ENCODE measurements at places on chromosomes 4 and X.

DNA sequence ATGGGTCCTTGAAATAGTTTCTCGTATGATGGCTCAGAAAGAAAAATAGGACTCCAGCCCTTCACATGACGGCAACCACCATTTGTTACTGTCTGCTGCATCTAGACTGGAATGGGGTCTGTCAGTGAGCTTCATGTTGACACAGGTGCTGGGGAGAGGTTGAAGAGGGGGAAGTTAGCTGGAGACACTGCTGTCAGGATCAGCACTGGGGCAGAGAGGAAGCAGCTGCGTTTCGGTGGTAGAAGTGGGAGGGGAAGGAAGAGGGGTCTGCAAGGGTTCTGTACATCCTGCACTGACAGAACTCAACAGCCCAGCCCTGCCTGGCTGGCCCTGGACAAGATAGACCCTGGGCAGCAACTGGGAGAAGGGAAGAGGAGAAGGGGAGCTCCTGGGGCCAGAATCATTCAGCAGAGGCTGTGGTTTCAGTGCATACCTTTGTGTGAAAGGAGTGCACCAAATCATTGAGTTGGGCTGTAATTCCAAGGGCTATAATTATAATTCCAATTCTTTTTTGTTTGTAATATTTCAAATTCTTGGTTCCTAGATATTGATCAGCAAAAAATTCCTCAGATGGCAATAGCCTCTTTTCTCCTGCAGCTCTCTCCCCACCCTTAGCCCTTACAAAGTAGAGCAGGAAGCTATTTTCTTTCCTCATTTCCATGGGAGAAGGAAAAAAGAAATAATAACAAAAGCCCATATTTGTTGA lies 119.4 kb upstream of the C1GALT1C1 start:
- DNase-seq = no peak

DNA sequence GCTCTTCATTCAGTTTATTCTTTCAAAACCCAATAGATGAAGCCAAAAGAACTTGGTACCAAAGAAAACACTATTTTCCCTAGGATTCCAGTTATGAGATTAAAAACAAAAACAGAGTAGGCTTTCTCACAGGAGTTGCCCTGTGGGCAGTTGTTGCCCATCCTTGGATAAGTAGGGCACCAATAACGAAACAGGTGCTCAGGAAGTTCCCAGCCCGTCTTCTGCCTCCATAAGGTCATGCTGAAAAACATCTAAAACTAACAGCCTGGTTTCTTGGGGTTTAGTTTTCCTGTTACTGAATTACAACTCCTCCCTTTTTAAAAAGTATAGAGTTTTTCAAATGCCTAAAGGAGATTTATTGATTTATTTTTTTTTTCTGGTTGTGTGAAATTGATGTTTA lies 14.7 kb downstream of the TSPAN5 start:
- DNase-seq = no peak

GRCh38 chr4:111778543-111778942 lies 366.7 kb upstream of the FAM241A start:
- DNase-seq = no peak

- no peak for DNase-seq
Observed at GRCh38 chr4:136320465-136320813, 1211.9 kb downstream of the PCDH18 start.

GRCh38 chr4:114601304-114602052 lies 2.9 kb downstream of the UGT8 start:
- DNase-seq = no peak

- DNase-seq = no peak
Observed at GRCh38 chr4:16133406-16133805, 49.6 kb upstream of the PROM1 start.

DNA sequence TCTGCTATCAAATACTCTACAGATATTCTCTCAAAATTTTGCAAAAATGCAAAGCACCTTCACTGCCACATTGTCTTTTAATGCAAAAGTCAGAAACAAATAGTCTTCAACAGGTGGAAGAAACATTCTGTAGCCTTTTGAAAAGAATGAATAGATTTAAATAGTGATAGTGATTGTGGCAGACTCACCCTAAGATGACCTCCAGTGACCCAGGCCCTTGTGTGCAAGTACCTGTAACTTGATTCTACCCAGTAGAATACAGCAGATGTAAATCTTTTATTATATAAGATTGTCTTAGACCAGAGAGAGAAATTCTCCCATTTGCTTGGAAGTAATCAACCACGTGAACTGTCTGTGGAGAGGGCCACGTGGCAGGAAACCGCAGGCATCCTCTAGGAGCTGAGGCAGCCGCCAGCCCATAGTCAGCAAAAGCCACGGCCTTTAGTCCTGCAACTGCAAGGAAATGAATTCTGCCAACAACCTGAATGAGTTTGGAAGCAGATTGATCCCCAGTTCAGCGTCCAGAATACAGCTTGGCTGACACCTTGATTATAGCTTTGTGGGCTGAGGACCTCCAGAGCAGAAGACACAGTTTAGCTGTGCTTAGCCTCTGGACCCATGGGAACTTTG lies 272.5 kb downstream of the ARHGAP10 start:
- no peak for DNase-seq

DNA sequence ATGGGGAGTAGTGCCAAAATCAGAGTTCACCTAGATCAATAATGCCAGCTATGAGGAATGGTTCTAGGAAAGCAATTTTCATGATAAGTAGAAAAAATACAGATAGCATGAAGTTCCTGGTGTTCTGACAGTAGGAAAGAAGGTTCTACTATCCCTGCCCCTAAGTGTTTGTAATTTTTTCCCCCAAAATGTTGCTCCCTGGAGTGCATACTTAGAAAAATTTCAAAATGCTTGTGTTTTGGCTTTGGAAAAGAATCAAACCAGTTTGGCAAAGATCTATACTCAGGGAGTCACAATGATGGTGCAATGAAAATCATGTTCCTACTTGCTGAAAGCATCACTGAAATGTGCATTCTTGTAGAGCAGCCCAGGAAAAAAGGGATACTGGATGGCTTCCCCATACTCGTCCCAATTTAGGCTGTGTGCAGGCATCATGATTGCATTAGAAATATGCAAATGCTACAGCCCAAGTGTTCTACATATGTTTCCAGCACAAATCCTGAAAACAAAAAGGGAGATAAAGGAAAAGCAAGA lies 74.7 kb downstream of the LPAR4 start:
- DNase-seq = no peak

GRCh38 chr4:182144626-182145333 lies 98.4 kb upstream of the TENM3 start:
- no peak for DNase-seq

DNA sequence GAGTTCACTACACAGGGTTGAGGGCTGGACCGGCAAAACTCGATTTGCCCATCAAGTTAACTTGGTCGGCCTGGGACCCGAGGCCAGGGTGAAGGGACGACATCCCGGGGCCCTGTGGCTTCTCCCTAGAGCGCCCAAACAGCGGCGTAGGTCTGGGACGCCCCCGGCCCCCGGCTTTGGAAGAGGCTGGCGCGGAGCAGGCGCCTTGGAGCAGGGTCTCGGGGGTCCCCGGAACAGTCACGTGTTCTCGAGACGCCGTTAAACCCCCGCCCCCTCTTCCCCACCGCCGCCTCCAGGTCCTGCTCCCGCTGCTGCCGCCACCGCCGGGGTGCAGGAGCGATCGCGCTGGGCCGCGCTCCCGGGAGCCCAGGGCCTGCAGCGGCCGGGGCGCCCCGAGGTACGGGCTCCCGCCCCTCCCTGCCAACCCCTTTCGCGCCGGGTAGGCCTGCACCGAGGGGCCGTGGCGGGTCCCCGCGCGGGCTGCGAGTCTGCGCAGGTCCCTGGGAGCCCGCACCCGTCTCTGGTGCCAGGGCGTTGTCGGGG lies at the start of gene NPY5R:
Gene NPY5R (plus strand): TSS at position 289 of the 543 bp plus-strand sequence. CDS start 6,382 bp downstream, outside the sequence.
- DNase-seq = no peak

DNA sequence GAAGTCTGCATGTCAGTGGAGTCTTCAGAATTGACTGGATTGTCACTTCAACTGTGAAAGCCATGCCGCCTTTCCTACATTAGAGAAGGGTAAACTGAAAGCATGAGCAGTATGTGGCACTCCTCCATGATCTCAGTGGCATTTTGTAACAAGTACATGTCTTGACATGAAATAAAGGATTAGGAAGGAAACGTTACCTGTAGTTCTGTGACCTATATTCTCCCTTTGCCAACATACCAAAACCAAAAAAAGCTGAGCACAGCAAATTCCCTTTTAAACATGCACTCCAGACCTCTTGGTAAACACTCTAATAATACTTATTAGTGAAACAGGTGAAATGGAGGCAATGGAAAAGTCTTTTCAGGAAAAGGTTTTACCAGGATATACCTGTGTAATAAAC lies 344.2 kb downstream of the GRIA2 start:
- no peak for DNase-seq

DNA sequence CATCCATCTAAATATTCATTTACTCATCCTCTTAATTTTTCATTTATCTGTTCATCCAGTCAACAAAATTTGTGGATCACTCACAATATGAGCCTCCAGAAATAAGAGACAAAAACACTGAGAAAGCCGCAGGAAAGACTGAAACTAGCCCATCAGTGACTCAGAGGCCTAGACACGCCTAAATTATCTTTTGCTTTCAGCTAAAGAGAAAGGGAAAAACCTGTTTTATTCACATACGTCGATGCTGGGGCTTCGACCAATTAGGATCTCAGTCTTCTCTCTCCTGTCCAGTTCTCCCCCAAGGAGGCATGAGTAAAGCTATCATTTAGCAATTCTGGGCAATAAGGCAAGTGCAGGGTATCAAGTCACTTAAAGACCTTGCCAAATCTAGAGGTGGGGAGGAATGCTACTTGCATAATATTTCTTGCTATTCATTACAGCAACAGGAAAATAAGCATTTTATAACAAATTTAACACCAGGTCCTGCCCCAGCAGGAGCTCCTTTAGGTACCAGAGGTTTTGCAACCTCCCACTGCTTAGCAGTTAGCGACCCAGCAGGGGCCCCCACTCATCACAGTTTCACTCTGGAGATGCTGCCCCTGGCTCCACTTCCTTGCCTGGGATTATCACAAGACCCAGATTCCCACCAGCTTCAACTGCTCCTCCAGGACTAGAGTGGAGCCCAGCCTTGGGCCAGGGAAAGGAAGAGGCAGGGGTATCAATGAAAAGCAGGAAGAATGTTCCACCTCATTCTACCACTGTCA lies 30.1 kb upstream of the TMEM154 start:
- DNase-seq = no peak

- DNase-seq = no peak
Observed at GRCh38 chr4:97593248-97593647, 550.0 kb downstream of the STPG2 start.

DNA sequence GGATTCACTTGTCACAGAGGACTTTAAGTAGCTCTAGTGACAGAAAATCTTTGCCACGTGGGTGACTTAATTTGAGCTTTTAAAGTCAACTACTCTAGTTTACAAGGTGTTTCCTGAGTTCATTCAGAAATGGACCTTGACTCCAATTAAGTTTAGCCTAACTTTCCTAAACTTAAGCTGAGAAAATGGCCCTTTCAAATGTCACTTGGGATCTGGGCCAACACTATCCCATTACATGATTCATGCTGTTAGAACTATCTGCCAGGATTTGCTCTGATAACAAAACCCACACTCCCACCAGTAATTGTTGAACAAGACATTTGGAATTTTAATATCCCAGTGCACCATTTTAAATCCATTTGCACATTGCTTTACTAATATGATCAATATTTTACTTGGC lies 40.8 kb downstream of the C4orf46 start:
- no peak for DNase-seq

DNA sequence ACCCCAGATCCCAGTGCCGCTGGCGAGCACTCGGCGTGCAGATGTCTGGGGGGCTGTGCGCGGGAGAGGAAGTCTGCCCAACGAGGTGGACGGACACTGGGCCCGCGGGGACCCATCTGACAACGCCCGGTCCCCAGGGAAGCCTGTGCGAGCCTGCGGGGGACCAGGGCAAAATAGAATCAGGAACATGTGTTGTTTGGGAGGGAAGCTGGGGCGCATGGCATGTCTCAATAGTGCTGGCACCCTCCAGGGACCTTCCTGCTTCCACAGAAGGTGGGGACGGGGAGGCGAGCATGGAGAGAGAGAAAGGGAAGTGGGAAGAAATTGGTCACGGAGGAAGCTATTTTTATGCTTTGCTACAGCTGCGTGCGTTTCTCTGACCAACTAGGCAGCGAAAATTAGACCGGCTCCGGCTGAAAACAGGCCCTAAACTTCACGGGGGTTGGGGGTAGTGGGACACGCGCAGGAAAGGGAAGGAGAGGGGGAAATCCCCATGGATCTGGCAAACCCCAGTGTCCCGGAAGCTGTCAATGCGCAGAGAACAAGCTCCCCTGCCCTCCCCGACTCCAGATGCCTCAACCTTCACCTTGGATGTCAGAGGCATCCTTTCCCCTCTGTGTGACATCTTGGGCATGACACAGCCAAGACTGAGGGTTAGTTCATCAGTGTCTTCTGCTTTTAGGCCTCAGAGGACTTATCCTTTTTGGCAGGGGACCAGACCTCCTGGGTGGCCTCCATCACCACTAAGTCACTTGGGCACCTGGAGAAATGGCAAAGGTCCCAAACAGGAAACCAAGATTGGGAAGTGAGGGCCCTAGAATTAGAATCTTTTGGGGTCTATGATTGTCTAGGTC lies 169.8 kb upstream of the BCOR start:
- no peak for DNase-seq

- peak; percentile 78 for DNase-seq
Observed at GRCh38 chrX:47193475-47194193, at the start of gene UBA1. TSS of gene UBA1 (plus strand) at chrX:47193829. CDS start at chrX:47198803, 4,974 bp downstream.

DNA sequence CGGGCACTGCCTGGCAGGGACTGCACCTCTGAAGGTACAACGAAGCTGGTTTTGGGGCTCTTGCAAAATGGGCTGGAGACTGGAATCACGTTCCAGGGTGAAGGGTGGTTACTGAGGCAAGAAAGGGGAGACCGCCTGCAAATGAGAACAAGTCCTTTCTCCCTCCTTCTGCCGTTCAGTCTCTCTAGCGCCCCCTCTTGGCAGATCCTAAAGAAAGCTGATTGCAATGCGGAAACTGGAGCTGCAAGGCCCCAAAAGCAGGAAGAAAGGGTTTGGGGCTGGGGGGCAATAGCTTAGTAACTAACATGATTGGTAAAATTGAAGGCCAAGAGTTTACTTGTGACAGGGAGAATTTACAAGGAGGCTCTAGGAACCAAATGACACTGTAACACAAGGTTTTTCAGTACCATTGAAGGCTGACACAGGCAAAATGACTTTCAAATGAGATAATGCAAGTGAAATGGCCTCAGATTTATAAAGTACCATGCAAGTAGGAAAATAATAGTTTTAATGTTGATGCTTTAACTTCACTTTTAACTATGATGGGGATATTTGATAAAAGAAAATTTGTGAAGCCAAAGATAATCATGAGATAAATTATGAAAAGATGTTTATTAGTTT lies 222.7 kb upstream of the HAND2 start:
- DNase-seq = no peak

GRCh38 chrX:144730471-144730870 lies 516.8 kb upstream of the SPANXN1 start:
- DNase-seq = no peak

- DNase-seq = no peak
Observed at GRCh38 chrX:134547047-134547679, 87.2 kb downstream of the HPRT1 start.

DNA sequence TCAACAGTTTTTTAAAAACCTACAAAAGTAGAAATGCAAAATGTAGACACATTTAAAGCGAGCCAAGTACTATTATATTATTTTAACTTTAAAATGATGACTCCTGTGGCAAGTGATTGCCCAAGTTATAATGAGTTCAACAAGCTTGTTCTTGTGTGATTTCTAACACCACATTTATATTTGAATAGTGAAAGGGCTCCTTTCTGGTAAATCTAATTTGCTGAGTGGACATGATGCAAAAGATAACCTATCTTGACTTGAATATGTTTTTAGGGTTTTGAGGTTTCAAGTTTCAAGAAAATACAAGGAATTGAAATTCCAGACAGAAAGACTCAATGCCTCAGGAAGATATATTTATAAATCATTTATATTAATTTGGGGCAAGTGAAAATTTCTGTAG lies 1.1 kb upstream of the EPGN start:
- no peak for DNase-seq

Data from substantia nigra (tissue), 51 donors.